Activated CD4-positive, alpha-beta T cell treated with anti-CD3 and anti-CD28 coated beads for 48 hours (primary cell): ENCODE measurements at places on chromosomes 5 and 9.

DNA sequence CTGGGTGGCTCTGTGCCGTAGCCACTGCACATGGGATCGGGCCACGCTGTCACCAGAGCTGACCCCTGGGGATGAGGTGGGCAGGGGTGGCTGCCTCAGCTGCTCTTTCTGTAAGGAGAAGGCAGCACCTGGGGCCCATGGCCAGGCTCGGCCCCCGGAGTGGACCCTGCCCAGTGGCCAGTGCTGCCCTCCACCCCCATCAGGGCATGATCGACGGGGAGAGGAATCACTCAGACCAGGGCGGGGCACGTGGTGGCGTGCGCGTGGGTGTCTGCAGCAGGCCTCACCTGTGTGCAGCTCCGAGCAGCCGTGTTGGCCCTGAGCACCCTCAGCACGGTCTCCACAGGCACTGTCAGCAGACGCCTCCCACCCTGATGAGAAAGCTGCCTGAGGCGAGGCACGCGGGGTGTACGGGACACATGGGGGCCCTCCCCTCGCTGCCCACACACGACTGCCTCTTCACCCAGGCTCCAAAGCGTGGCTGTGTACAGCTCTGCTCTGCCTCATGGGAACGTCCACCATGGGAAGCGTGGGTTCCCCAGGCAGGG is 8.6 kb upstream of the CARD9 start:
- no peak for DNase-seq

- no peak for DNase-seq
Measured at GRCh38 chr5:131193106-131193505, 22.4 kb downstream of the LYRM7 start.

DNA sequence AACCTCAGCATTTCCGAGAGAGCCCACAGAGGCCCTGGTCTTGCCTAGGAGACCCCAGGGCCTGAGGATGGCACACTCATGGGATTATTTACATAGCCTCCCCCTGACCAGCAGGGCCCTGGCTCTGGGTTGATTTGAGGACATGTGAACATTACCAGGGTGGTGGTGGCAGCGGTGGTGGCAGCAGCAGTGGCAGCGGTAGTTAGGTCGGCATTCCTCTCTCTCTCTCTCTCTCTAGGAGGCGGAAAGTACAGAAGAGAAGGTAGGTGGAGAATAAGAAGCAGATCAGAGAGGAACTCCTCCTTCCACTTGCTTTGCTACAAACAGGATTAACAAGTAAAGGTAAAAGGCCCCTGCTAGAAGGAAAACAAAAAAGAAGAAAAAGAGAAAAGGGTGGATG is 39.3 kb downstream of the B4GALT1 start:
- no peak for DNase-seq

DNA sequence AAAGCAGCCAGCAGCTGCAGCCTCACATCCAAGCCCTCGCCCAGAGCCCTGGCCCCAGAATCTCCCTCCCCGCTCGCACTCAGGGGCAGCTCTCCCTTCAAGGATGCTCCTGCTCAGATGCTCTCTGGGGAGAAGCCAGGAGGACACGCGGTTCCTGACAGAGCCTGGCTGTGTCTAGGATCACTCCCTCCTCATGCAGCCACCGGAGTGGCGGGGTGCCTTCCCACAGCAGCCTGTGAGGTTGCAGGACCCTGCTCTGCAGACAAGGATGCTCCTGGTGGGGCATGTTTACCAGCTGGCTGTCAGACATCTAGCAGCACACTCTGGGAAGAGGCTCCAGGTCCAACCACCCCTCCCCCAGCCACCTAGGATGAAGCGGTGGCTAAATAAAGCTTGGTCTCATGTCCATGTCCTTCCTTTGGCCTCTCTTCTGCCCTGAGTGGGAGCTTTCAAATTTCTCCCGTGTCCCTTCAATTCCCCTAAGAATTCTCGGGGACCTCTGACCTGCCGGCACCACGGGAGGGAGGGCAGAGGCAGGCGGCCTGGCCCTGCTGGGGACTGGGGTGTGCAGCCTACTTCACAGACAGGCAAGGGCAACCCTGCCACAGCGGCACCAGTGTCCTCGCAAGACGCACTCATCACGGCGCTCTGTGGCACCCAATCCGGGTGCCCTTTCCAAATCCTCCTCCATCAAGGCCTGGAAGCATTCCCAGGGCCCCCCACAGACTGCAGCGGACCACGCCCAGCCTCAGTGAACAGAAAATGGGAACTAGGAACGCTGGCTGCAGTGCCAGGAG is 88.3 kb upstream of the SARDH start:
- no peak for DNase-seq

- DNase-seq: no peak
Measured at GRCh38 chr9:130688072-130688471, 5.5 kb upstream of the EXOSC2 start.

- DNase-seq: peak; percentile 50
Measured at GRCh38 chr9:137083394-137084004, 3.3 kb upstream of the MAN1B1 start.

- no peak for DNase-seq
Measured at GRCh38 chr5:111699976-111700375, 57.0 kb downstream of the NREP start.

DNA sequence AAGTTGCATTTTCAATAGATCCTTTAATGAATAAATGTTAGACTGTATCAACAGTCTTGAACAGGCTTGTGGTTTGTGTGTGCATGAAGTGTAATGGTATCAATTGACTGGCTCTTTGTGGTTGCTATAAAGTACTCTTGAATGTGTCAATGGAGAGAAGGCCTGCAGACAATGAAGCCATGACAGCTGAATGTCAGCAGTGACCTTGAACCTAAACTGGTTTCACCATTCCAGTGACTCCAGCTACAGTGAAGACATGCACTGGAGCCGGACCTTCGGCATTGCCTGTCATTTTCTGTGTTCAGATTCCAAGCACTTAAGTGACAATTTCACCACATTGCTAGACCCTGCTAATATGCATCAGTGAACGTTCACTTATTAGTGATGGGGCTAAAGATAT is 276.0 kb upstream of the TMEM161B start:
- DNase-seq: no peak

GRCh38 chr9:109518621-109519335 is 20.7 kb upstream of the PTPN3 start:
- no peak for DNase-seq

DNA sequence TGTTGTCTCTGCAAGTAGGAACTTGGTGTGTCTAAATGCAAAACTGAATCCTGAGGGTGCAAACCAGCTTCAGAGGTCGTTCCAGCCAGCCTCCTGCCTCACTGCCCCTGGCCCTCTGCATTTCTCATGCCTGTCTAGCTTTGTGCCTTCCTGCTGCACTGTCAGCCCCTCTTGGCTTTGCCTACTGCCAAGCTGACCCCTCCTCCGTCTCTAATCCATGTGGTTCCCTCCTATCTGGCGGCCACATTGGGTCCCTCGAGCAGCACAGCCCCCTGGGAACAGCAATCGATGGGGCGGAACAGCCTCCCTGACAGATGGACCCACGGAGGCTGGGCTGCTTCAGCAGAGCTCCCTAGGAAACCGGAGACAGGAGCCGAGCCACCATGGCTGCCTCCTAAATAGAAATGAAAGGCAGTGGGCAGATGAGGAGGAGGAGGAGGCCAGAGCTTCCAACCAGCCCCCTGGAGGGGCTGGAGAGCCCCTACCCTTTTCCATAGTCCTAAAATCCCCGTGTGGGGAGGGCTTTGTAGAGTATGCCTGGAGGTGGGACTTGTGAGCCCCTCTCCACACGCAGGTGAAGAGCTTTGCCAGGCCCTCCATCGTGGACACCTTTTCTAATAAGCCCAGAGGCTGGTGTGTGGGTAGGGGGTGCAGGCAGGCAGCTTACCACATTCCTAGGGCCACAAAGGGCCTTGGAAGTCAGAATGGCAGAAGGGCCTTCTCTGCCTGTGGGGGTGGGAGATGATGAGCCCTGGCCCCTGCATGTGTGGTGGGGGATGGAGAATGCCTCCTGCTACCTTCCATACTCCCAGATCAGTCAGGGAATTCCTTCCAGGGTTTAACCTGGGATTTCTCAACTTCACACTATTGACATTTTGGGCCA is 9.2 kb upstream of the CXXC5 start:
- peak; percentile 2 for DNase-seq

DNA sequence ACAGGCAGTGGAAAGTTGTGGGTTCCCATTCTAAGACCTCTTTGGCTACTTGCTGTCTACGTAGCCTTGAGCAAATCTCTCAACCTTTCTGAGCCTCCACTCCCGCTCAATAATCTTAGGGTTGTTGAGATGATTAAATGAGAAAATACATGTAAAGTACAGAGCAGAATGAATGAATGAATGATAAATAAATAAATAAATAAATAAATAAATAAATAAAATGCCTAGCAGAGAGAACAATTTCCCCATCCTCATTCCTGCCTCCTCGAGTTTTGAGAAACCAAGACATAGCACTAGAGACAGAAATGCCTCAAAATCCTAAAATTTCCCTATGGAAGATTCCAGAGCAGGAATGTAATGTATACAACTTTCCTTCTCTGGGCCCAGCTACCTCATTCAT is 128.3 kb upstream of the RAD23B start:
- no peak for DNase-seq

DNA sequence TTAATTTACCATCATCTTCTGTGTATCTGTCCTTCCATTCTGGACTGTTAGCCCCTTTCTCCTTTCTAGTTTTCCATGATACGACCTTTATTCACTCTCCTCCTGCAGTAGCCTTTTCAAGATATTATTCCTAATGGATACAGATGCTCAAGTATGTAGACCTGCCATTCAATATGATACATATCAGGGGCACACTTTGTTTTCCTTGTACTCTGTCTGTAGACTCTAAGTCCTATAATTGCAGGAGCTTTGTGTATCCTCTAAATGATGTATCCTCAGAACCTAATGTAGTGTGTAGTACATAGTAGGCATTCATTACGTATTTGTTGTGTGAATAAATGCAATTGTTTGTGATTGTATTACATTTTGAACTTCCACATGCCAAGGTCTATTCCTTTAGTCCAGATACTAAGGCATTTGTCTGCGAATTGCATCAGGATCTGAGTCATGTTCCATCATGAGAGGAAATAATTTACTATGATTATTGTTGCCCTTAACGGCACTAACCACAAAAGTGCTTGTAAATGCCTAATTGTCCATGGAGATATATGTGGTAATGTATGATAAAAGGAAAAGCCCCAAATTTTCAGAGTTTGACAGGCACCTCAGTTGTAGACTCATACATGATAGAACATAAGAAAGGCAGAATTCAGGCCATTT is 57.1 kb upstream of the IZUMO3 start:
- no peak for DNase-seq
